Mesothelial cell of epicardium (in vitro differentiated cells): ENCODE measurements at places on chromosomes 1 and 21.

DNA sequence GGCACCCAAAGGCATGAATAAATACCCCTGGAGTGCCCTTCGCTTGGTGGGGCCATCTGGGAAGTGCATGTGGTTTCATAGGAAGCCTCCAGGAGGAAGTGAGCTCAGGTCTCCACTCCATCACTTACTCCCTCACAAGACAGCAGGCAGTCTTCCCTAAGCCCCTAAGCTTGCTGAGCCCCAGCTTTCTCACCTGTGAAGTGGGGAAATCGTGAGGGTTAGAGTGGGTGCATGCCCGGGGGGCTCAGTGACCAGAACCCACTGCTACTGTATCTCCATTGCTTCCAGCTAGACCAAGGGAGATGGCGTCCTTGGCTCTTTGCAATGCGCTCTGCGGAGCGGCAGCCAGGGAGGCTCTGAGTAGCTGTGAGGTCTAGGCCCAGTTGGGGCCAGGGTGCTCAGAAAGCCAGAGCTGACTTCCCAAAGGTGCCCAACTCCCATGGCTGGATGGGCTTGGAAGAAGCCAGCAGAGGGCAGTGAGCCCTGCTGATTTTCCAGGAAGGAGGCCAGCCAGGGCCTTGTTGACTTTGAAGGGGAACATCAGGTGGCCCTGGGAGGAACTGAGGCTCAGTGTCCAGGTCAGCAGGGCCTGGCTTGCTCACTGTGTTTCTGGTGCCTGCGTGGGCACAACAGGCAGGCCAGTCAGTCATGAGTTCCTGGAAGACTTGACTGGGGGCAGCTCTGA, 27.3 kb downstream of the CDCP2 start:
- no peak for DNase-seq

DNA sequence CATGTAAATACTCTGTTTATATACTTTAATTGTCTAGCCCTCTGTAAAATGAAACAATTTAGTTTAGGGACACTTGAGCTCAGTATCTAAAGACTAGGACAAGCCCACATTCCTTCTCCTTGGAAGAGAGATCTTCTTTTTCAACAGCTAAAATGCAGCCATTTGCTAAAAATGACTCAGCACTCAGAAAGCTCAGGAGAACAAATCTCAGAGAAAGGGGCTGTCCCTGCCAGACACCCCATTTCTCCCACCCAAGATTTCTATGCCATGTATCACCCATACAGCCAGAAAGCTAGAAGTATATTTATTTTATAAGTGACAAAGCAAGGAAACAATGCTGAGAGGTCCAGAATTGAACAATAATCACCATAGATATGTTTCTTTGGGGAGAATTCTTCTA, 23.2 kb upstream of the PRDX6 start:
- DNase-seq, result no peak

DNA sequence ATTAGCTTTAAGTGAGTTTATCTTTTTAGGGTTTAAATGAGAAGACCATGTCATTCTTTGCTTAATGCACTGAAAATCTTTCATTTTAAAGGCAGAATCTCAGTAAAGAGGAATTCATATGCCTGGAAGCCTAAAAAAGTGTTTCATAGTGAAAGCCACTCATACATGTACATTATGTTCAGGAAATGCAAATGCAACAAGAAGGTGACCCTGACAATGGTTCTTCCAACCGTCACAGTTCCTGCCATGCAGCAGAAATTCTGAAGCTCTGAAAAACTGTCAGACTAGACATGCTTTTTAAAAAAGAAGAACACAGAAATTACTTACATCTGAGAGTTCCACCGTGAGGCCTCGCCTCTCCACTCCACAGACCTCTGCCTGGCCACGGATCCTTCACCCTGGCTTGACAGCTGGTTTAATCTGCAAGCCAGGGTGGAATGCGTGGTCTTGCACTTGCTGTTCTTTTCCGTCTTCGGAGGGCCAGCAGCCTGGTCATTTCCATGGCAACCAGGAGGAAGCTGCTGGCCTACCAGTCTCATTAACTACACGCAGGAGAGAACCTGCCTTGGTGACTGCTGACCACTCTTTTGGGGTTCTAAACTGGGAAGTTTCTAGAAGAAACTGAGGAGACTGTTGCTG, 41.8 kb upstream of the PAXBP1 start:
- no peak for DNase-seq

DNA sequence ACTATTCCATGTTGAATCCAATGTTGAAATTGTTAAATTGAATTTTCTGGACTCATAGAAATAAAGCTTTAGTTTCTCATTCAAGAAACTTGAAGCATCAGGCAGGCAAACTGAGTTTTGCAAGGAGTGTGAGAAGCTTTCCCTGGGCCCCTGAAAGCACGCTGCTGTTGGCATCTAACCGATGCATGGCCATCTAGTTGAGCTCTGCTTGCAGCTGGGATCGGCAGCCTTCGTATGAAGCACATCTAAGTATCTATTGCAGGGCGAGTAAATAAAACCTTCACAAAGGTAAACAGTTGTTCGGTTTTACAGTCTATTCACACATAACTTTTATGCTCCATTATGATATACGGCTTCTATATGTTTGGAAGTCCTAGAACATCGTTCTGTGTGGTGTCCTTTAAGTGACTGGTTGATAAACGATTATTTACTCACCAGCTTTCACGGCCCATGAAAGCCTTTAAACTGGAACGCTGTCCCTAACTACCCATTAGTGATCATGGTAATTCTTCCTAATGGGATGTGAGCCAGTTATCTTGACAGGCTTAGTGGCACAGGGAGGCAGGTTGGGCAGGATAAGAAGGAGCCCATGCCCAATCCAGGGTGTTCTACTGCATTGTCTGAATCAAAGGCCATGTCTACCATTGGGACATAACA, 71.7 kb downstream of the SEC16B start:
- DNase-seq, result no peak

- no peak for DNase-seq
These were observed 28.6 kb downstream of the KIF26B start for GRCh38 chr1:245183429-245183828.

- DNase-seq, result no peak
These were observed 2.0 kb downstream of the RNF186 start for GRCh38 chr1:19812875-19813642.

DNA sequence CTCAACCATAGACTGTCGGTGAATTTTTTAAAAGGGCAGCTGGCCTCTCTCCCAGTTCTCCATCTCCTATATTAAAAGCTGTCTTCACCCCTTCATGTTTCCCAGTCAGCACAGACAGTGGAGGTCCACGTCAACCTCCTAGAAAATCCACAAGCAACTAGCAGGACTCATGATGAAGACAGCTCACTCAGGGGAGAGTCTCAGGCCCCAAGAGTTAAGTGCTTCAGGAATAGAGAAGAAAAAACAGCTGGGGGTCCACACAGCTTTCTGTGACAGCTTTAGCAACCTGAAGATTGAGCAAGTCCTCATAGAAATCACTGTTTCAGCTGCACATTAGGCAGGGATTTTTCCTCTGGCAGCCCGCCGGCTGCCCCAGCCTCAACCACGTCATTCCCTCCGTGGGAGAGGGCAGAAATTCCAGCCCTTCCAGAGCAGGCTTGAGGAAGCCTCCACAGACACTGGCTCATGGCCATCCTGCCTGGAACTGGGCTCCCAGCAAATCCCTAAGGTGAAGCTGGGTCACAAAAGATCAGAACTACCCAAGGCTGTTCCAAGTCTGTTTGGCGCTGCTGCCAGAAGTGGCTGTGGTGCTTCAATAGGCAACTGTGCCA, 15.2 kb downstream of the GPR161 start:
- no peak for DNase-seq
